ENCODE measurements at places on chromosomes 5 and 9.
A peak's percentile ranks its signal among the peaks of the same experiment; 100 is the strongest.

DNA sequence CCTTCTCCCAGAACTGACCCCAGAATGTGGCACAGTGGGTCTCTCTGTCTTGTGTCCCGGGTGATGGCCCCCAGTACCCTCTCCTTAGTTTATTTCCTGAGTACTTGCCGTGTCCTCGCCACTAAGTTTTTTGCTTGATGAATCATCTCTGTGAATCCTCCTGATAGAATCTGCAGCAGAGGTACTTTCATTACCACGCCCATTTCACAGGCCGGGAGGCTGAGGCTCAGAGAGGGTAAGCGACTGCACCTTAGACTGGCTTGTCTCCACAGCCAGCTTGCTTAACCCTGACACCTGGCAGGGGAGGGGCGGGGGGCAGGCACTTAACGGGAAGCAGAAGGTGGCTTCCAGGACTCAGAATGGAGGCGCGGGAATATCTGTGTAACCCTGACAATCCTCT lies 7.9 kb upstream of the IER5L start:
- DNase-seq = no peak

DNA sequence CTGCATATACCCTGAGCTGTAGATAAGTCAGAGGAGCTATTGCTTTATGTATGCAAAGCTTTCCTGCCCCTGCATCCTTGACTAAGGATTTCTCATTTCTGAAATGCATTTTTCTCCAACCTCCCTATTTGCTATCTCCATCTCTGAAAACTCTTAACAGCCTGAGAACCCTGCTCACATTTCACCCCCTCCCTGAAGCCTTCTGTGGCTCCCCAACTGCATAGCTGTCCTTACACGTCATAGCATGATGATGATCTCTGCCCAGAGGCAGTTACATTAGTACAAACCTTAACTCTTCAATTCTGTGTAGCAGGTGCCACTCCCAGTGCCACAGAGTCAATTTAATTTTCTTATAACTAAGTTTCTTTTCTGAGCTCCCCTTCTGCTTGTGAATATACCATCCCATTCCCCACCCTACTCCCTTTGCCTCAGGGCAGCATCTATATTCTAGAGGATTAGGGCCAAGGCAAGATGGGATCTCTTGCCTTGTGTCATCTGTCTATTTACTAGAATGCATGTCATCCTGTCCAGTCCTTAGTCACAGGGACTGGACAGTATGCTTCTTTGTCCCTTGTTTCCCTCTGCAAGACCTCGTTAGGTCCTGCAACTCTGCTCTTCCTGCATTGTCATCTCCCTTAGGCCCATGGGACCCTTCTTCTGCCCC lies 149.7 kb upstream of the SPRY4 start:
- no peak for DNase-seq

- DNase-seq = no peak
Measured at GRCh38 chr5:74957906-74958305, 91.7 kb upstream of the FAM169A start.

GRCh38 chr5:84683594-84683993 lies 298.9 kb upstream of the EDIL3 start:
- no peak for DNase-seq

GRCh38 chr9:133143639-133144141 lies 20.0 kb downstream of the GBGT1 start:
- no peak for DNase-seq

- peak; percentile 97 for DNase-seq
Measured at GRCh38 chr5:139696894-139697658, 48.9 kb downstream of the CXXC5 start.

DNA sequence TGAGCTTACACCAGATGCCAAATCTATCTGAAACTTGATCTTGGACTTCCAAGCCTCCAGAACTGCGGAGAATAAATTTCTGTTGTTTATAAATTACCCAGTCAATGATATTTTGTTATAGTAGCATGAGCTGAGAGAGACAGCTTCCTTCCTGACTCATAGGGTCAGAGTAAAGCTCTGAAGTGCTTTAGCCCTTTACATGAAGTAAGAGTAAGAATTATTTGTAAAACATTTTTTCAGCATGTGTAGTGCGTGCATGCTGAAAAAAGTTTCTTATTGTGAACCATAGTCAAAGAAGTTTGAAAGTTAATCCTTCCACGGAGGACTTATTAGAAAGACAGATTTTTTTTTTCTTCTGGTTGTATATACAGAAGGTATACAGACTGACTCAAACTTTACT lies 172.4 kb downstream of the DMRT2 start:
- DNase-seq = no peak

Measured in SJSA1 (cell line).